Foreskin fibroblast (primary cell): ENCODE measurements at places on chromosomes 7 and 10.

DNA sequence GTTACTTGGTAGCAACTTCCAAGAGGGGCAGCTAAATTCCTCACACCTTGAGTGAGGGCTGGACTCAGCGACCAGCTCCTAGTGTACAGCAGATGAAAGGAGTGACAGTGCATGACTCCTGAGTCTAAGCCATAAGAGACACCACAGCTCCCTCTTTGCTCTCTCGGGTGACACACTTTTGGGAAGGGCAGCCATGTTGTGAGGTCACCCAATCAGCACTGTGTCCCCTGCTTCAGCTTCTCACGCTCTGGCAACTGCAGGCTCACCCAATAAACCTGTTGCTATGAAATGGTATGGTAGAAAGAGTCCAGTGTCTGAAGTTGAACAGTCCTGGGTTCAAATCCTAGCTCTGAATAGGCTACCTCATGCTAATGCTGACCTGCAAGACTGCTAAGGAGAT lies 20.9 kb downstream of the TMEM130 start:
- no peak for DNase-seq

DNA sequence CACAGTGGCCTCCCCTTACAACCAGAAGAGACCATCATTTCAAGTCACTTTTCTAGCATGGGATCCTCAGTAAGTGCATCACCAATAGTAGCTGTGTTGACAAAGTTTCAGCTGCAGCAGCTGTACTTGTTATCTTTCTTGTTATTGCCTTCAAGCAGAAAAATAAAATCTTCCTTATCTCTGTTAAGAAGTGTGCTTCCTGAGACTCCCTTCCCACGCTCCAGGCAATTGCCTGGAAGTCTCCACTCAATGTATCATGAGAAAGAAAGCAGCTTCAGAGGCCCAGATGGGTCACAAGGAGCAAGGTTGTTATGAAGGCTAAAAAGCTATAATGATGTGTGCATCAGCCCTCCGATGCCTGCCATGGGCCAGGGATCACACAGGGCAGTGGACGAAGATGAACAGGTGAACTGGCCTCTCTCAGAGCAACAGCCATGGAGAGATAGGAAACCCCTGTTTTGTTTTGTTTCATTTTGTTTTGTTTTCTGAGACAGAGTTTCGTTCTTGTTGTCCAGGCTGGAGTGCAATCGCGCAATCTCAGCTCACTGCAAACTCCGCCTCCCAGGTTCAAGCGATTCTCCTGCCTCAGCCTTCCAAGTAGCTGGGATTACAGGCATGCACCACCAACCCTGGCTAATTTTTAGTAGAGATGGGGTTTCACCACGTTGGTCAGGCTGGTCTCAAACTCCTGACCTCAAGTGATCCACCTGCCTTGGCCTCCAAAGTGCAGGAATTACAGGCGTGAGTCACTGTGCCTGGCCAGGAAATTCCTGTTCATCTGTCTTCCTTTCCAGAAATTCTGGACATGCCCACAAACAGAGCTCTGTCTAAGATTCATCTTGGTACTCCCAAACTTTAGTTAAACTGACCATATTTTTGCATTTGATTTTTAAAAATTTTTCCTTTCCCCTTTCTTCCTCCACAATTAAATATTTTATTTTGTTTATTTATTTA lies 340.5 kb downstream of the TNS3 start:
- no peak for DNase-seq

GRCh38 chr10:14604181-14605142 lies 170.2 kb downstream of the FAM107B start:
- DNase-seq, result peak; percentile 72

GRCh38 chr7:36430881-36431280 lies 41.2 kb downstream of the ANLN start:
- DNase-seq, result no peak

DNA sequence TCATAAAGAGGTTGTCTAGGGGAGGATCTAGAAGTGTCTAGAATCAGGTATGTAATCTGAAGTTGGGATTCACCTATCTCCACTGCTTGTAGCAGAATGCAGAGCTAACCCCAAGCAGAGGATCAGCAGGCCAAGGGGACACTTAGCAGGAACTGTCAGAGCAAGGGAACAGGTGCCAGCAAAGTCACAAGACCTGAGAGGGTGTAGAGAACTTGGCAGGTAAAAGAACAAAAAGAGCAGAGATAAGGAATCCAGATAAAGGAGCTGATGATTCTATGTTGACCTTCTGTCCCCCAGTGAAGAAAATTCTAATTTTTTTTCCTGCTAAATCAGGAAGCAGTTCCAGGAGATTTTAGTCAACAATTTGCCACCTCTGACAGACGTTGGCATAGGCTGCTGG lies 91.4 kb upstream of the CCDC71L start:
- DNase-seq, result no peak

DNA sequence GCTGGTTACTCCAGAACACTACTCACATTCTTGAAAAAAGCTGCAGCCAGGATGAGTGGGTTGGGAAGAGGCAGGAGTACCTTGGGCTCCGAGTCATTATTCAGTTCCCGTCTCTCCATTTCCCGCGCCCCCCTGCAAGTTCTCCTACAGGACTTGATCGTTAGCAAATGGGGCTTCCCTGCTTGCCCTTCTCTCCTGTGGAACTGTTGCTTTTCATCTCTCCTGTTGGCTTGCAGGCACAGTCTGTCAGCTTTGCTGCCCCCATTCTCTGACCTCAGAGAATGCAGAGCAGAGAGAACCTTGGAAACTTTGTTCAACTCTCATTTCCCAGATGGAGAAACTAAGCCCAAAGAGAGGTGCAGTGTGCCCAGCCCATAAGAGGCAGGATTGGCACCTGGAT lies 35.6 kb upstream of the LRRC4 start:
- no peak for DNase-seq

DNA sequence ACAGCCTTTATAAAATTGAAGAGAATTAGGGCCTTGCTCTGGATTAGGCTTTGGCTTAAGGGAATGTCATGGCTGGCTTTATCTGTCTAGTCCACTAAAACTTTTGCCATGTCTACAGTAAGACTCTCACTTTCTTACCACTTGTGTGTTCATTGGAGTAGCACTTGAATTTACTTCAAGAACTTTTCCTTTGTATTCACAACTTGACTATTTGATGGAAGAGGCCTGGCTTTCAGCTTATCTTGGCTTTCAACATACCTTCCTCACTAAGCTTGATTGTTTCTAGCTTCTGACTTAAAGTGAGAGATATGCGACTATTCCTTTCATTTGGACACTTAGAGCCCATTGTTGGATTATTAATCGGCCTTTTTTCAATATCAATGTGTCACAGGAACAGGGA lies 96.1 kb downstream of the TPST1 start:
- DNase-seq, result no peak

DNA sequence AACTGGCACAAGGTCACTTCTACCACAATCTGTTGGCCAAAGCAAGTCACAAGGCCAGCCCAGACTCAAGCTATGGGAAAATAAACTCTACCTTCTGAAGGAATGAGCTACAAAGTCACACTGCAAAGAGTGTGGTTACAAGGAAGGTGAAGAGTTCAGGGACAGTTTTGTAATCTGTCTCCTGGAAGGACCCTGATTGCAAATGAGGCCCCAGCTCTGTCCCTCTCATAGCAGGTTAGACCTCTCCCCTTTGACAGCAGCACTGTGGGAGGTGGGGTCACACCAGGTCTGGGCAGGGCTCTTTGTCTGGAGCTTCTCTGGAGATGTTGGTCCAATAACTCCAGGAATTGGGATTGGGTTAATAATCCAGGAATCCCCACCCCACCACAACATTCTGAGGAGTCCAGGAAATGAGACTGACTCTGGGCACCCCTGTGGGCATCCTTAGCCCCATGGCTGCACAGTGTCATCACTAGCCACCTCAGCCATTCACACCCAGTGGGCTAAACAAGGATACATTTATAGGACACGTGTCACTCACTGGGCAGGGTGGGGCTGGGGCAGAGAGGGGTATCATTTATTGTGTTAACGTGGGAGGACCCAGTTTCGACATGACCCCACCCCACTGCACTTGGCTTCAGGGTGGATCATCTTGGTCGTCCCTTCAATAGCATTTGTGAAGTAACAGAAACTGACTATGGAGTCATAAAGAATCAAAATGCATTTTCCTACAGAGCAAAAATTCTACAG lies 23.7 kb upstream of the C10orf105 start:
- no peak for DNase-seq
